Epithelial cell of proximal tubule (primary cell): ENCODE measurements at places on chromosomes 2 and 18. TPM values are rescaled to one million over a fixed set of nuclear protein-coding genes. Genes with fewer than 3 reads are reported as not detected.

The PPM1B gene
- 15.3 and 21.9 TPM in 2 replicates for total RNA-seq

The CDH19 gene
- total RNA-seq: not detected in 2 replicates

- no peak for DNase-seq
Measured at GRCh38 chr18:47758000-47758399, 172.5 kb downstream of the SMAD2 start.

DNA sequence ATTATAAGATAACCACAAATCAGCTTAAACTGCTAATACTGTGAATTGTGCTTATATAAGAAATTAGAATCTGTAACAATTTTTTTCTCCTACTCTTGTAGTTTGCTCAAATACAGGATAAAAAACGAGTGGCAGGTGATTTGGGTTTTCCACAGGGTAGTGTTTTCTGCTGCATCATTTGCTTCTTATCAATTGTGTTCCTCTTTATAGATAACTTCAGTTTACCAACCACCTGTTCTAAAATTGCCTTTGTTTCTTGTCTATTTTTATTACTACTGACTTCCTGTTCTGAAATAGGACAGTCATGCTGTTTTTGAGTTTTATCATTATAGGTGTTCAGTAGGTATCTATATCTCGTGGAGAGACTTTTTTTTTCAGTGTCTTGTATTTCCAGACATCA lies 56.9 kb downstream of the MFSD6 start:
- no peak for DNase-seq

- DNase-seq: no peak
Measured at GRCh38 chr2:128513961-128514283, 195.3 kb upstream of the HS6ST1 start.

GRCh38 chr18:69951182-69951581 lies 3.5 kb upstream of the CD226 start:
- DNase-seq: no peak

DNA sequence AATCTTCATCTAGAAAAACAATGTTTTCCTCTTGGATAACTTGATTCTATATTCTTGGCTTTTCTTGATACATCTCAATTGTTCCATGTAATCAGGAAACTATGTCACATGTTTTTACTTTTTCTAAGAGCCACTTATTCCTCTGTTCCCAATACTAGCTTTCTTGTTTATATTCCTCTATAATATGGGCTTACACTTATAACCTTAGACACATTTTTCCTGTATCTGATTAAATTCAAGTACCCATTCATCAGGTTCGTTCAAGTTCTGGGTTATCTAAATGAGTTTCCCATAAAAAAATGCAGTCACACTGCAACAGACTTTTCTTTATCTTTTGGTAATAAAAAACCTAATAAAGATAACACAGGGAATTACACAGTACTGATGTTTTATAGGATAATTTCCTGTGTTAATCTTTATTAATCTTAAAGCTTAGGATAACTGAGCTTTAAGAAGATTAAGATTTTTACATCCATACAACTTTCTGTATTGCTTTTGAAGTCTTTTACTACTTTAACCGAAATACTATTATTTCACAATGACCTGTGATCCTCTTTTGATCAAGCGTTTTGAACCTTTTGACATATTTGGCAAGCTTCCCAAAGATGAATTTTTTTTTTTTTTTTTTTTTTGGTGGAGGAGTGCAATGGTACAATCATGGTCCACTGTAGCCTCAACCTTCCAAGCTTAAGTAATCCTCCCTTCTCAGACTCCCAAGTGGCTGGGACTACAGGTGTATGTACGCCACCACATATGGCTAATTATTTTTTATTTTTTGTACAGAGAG lies 44.3 kb upstream of the C2orf66 start:
- DNase-seq: no peak

DNA sequence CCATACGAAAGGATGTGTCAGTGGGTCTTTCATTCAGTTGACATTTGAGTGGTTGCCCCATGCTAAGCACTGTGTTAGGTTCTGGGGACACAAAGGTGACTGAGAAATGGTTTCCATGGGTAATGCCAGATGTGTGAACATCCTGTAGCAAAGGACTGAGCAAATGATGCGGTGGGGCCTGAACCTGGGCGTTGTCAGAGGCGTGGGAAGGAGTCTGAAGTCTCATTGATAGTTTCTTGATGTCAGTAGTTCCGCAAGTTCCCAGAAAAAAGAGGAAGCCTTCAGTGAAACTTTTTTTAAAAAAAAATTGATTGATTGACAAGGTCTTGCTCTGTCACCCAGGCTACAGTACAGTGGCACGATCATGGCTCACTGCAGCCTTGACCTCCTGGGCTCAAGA lies 56.9 kb downstream of the LIMS1 start:
- no peak for DNase-seq

DNA sequence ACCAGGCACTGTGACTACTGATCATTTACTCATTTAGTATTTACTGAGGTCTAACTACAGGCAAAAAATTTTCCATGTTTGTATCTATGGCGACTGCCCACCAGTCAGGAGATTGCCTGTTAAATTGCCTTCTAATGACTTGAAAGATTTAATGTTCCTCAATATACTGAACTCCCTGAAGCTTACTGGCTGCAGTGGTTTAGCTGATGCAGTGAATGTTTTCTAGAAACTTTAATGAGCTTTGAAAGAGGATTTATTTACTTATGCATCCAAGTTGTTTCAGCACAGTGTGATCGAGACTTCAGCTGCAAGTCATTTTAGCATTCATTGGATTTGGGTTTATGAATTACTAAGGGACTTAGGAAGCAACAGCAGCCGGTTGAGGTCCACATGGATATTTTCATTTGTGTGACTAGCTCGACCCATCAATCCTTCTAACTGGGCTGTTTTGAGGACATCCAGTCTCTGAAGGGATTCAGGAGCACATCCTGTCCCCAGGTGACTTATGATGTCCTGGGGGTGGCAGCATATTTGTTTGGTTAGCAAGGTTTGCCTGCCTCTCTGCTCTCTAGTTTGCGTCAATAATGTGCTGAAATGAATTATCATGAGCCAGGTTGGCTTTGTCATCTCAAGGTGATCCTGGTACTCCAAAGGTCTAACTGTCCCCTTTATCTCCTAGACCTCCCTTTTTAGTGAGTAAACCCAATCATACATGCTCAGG lies 26.8 kb downstream of the ACMSD start:
- DNase-seq: no peak

DNA sequence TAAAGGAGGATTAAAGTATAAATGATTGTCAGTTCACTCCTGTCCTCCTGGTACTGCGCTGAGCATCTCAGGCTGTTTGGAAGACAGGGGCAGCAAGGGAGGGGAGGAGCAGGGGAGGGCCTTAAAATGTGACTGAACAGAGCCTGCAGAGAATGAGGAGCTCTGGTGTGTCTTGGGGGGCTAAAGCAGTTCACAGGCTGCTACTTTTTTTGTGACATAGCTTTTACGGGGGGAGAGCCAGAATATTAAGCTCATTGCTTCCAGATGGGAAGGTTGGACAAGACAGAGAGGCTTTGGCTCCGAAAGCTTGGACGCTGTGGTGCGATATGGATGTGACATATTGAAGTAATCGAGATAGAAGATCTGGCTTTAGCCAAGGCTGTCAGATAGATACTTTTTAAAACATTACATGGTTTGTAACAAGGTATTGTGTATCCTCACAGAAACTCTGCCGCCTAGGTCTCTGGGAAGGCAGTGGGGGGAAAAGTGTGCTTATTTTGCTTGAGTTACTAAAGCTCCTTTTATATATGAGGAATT lies 40.5 kb downstream of the RDH14 start:
- DNase-seq: no peak

The CHRNA1 gene
- total RNA-seq: not detected in 2 replicates

DNA sequence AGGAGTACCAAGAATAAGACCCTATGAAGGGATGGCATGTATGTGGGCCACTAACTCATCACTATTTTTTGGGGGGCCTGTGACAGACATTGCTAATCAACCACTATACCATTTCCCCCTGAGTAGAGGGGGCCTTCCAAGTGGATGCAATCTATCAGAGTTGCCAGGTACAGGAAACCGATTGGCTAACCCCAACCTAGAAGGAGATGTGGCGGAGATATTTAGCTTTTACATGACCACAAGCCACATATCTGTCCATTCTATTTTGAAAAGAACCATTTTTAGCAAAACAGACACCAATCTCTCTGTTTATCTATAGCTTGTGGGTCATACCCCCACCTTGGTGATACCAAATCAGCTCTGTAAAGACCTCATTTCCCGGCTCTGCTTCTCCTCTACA lies 51.0 kb downstream of the PAX8 start:
- DNase-seq: no peak

The UGT1A4 gene
- total RNA-seq: 0.07 TPM in 1 of 2 replicates, not detected in the other

DNA sequence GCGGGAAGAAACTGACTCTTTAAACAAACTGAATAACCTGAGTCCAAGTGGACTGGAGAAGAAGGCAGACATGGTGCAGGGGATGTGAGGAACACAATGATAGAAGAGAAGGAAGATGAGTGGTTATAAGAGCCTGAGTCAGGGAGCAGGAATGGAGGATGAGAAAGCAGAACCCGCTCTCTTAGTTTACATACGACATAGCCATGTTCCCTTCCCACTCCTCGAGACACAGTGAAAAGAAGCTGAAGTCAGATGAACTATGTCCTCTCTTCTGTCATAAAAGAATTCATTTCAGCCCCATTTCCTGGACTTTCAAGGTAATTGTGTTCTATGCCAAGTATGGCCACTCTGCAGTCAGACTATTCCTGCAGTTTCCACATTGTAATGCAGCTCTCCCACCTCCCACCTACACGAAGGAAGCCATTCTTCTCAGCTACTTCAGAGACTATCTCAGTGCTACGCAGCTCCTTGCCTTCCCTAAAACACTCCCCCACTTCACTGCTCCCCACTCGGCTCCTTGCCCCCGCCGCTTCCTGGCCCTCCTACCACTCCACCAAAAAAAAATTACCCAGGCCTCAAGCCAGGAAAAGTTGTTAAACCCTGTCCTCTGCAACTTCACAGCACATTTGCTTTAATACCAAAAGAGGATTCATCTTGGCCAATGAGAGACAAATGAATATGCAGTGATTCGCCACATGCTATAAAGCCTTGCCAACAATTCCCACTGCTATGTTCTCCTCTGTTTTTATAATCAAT lies 323.4 kb upstream of the EPHA4 start:
- DNase-seq: no peak

The PXDN gene
- 195 and 197 TPM in 2 replicates for total RNA-seq

GRCh38 chr2:24077879-24078278 lies 1.8 kb upstream of the SF3B6 start:
- no peak for DNase-seq

The THSD7B gene
- 0.81 and 1.4 TPM in 2 replicates for total RNA-seq

- no peak for DNase-seq
Measured at GRCh38 chr2:177010146-177010545, 202.4 kb upstream of the HNRNPA3 start.

DNA sequence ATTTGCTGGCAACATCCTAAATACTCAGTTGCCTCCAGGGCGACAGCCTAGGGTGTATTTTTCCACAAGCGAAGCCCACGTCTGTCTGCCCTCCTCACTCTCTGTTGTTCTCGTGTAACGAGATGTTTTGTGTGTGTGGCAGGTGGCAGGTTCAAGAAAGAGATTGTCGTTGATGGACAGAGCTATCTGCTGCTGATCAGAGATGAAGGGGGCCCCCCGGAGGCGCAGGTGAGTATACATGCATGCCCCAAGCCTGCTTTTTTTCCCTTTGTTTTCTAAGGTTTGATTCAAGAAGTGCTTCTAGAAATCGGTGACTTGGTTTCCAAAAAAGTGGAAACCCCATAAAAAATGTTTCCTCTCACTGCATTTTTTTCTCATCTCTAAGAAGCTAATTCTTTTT lies 247.0 kb downstream of the AGAP1 start:
- no peak for DNase-seq

- DNase-seq: no peak
Measured at GRCh38 chr2:14752295-14752694, 119.8 kb downstream of the LRATD1 start.

The SIX3 gene
- not detected in 2 replicates for total RNA-seq

The MC4R gene
- total RNA-seq: not detected in 2 replicates

DNA sequence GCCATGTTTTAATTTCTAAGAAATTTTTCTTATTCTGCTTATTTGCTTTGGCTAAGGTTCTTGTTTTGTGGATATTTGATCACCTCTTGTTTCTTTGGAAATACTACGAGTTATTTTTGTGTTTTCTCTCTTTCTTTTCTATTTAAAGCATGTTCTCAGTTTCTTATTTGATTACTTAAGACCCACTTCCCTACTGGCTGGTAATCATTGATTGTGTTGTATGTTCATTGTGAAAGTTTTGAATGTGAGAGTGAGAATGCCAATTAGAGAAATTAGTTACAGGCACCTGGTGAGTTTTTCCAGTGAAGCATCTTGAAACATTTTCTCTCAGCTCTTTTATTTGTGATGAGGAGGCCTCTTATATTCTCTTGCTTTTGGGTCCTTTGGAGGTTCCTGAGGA lies 226.7 kb upstream of the MC4R start:
- no peak for DNase-seq

The ANKRD29 gene
- total RNA-seq: 1.2 and 2.7 TPM in 2 replicates

DNA sequence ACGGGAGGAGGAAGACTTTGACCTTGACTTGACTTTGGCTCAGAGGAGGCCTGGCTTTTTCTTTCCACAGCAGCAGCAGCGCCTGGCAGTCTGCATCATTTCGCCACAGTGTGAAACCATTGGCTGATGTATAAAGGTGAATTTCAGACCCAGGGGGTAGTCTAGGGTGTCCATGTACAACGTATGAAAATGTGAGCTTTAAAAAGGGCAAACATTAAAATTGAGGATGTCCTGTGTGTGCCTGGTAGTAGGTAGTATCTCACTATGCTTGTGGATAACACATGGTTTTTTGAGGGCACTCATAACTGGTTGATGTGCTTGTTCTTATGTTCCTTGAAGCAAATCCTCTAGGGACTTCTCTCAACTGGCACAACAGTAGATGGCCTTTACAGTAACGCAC lies 86.1 kb downstream of the LPIN1 start:
- no peak for DNase-seq

GRCh38 chr18:13279181-13280069 lies 60.9 kb downstream of the LDLRAD4 start:
- DNase-seq: no peak

DNA sequence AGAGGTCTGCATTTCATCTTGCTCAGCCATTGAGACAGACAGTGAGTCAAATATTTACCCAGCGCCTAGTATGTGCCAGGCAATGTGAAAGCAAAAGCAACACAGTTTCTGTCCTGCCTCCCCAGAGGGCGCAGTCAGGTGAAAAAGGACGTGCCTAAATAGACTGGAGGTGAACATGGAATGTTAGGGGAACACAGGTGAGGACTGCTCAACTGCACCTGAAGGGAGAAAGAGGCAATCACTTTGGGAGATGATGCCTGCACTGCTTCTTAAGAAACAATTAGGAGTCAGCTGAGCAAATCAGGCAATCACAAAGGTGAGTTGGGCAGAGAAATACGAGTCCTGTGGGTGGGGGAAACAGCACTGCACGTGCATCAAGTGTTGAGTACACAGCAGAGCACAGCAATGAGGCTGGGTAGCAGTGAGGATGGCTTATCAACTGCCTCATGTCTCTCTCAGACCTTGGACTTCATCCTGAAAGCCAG lies 218.3 kb upstream of the SMAD7 start:
- no peak for DNase-seq
